ENCODE measurements at places on chromosomes 12 and 14.

DNA sequence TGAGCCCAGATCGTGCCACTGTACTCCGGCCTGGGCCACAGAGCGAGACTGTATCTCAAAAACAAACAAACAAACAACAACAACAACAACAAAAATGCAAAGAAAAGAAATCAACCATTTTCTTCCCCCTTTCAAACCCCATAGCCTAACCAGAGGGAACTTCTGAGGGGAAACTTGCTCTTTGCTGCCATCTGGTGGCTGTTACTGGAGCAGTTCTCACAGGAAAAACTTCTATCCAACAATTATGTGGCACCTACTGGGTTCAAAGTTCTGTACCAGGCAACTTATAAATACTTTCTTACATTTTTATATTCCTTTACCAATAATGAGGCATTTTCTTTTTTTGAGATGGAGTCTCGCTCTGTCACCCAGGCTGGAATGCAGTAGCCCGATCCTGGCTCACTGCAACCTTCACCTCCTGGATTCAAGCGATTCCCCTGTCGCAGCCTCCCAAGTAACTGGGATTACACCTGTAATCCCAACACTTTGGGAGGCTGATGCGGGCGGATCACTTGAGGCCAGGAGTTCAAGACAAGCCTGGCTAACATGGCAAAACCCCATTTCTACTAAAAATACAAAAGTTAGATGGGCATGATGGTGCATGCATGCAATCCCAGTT is 50.9 kb upstream of the BICDL1 start:
- peak; percentile 40 for DNase-seq

- no peak for DNase-seq
Measured at GRCh38 chr12:72098622-72099021, 160.0 kb downstream of the TPH2 start.

GRCh38 chr14:74425525-74426201 is 347 bp downstream of the SYNDIG1L start:
- DNase-seq, result no peak

- DNase-seq, result no peak
Measured at GRCh38 chr12:2101771-2102170, 49.0 kb downstream of the CACNA1C start.

DNA sequence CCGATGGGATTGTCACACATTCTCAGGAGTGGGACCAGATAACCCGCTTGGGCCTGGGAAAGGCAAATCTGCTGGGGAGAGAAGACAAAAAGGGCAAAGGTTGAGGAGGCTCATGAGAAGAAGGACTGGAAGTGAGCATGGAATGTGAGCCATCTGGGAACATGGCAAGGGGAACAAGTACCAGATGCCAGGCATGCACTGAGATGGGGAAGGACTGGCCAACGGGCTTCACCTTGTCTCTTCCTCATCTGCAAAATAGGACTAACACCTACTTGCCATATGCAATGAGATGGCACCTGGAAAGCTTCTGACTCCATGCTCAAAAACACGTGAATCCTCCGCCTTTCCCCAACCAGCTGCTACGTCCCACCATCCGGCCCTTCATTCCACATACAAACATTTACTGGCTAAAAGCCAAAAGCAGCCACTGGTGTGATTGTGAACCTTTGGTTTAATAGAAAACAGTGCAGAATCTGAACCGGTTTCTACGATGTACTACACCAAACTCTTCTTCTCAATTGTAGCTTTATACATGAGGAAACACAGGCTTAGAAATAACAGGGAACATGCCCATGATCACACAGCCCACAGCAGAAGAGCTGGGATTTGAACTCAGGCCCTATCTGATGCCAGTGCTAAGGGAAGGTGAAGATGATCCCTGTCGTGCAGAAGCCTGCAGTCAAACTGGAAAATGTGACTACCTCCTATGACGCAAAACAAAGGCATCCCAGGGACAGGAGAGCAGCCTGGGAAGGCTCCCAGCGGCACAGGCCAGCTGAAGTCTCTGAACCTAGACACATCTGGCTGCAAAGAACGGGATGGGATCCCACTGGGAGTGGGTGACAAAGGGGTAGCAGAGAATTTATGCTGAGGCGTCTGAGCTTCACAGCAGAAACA is 112.1 kb downstream of the TTC7B start:
- no peak for DNase-seq

GRCh38 chr14:68473794-68474193 is 319.1 kb downstream of the ZFP36L1 start:
- no peak for DNase-seq

- no peak for DNase-seq
Measured at GRCh38 chr14:89544636-89545301, 127.7 kb upstream of the FOXN3 start.

DNA sequence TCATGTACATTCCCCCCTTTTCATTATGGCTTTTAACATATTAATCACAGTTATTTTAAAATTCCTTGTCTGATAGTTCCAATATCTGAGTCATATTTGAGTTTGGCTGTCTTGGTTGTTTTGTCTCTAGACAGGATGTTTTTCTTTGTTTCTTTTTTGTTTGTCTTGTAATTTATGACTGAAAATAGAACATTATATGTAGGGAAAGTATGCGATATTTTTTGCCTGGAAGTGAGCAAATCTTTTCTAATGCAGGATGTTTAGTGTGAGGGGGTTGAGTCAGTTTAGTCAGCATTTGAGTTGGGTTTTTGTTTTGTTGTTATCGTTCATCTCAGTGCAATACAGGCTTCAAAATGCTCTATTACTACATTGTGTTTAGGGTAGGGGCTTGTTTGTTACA is 239.7 kb downstream of the SNAPC1 start:
- DNase-seq, result no peak

DNA sequence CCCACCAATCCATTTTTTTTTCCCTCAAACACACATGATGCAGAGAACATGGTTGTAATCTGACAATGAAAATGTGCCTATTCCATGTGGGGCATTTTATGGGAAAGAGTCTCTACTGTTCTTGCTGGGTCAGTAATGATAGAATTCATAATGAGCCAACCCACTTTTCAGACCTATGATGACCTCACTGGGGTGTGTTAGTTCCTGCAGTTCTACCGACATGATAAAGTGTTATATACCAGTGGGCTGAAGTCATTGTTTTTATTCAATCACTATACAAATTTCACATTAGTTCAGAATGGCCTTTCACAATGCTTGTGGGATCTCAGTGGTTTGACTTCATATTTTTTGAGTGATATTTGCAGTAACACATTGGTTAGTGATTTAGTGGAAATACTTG is 47.5 kb downstream of the PPFIBP1 start:
- no peak for DNase-seq

- no peak for DNase-seq
Measured at GRCh38 chr14:72291908-72292688, 359.9 kb downstream of the RGS6 start.

DNA sequence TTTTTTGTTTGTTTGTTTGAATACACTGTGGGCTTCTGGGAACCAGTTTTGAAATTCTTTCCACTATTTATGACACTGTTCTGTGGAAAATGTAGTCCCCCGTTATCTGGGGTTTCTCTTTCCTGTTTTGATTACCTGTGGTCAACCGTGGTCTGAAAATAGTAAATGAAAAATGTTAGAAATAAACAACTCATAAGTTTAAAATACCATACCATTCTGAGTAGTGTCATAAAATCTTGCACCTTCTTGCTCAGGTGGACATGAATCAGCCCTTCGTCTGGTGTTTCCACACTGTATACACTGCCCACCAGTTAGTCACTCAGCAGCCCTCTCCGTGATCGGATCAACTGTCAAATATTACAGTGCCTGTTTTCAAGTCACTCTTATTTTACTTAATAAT is 5.1 kb upstream of the PAPOLA start:
- DNase-seq, result no peak

GRCh38 chr12:122336015-122336946 is 70.0 kb upstream of the VPS33A start:
- DNase-seq, result no peak

- no peak for DNase-seq
Measured at GRCh38 chr12:9114946-9115345, 773 bp downstream of the A2M start.

- DNase-seq, result no peak
Measured at GRCh38 chr14:77761205-77761931, 412 bp upstream of the SNW1 start.

GRCh38 chr14:75542588-75543091 is 20.4 kb downstream of the BATF start:
- no peak for DNase-seq

- no peak for DNase-seq
Measured at GRCh38 chr12:94140556-94140955, 7.8 kb upstream of the PLXNC1 start.

DNA sequence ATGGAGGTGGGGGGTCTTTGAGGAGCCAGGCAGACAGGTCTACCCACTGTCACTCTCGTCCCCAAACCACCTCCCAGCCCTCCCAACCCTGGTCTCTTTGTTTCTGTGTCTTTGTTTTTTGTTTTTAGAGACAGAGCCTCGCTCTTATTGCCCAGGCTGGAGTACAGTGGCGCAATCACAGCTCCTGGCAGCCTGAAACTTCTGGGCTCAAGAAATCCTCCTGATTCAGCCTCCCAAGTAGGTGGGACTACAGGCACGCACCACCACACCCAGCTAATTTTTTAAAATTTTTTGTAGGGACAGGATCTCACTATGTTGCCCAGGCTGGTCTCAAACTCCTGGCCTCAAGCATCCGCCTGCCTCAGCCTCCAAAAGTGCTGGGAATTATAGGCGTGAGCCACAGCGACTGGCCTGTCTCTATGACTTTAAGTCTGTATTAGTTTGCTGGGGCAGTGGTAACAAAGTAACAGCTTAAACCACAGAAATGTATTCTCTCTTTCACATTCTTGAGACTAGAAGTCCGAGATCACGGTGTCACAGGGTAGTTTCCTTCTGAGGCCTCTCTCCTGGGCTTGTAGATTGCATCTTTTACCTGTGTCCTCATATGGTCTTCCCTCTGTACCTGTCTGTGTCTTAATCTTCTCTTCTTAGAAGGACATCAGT is 26.1 kb downstream of the DTX1 start:
- DNase-seq, result no peak

DNA sequence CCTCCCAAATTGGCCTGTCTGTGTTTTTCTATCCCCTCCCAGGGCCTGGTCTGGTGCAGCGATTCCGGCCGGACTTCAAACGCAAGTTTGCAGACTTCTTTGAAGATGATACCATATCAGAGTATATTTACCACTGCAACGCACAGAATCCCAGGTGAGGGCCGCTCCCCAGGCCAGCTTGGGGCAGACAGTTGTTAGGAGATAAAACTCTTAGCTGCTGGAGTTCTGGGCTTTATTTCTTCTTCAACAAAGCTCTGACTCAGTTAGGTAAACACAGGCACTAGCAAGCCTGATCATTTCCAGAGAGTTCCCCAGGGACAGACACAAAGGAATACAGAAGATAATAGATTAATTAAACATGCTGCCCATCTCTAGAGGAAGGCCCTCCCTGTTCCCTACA is 8.3 kb downstream of the ABHD4 start:
- DNase-seq, result no peak

DNA sequence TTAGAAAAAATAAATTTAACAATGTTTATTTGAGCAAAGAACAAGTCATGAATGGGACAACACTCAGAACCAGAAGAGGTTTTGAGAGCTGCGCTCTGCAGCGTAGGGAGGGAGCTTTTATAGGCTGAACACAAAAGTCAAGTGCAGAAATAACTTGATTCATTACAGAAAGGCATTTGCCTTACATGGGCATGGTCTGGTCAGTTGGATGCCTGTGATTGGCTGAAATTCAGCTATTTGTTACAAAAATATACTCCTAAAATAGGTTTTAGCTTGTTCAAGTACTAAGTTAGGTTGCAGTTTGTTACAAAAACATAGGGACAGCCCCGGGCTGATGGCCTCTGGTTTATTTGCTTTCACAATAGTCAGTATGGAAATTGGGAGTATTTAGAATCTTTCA is 118.0 kb downstream of the NUAK1 start:
- no peak for DNase-seq

DNA sequence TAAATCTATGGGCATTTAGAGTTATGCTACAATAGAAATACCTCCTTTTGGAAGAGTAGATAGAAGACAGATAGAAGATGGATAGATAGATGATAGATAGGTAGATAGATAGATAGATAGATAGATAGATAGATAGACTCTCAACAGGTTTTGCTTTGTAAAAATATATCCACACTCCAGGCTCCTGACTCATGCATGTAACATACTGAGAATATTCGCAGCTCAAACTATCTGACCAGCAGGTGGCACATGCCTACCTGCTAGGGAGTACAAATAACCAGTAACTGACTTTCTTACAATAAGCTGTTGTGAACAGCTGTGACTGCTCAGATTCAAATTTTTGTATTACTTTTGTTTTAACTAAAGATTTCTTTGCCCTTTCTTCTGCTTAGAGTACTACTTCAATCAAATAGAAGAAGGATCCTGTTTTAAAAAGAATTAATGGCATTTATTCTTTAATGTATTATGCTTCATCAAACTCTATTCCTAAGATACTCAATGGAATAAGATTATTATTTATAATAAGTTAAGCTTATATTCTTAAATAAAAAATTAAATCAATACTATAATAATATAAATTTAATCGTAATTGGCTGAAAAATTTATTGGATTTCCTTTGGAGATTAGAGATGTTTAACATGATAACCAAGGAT is 15.8 kb upstream of the CPNE8 start:
- DNase-seq, result peak; percentile 38

DNA sequence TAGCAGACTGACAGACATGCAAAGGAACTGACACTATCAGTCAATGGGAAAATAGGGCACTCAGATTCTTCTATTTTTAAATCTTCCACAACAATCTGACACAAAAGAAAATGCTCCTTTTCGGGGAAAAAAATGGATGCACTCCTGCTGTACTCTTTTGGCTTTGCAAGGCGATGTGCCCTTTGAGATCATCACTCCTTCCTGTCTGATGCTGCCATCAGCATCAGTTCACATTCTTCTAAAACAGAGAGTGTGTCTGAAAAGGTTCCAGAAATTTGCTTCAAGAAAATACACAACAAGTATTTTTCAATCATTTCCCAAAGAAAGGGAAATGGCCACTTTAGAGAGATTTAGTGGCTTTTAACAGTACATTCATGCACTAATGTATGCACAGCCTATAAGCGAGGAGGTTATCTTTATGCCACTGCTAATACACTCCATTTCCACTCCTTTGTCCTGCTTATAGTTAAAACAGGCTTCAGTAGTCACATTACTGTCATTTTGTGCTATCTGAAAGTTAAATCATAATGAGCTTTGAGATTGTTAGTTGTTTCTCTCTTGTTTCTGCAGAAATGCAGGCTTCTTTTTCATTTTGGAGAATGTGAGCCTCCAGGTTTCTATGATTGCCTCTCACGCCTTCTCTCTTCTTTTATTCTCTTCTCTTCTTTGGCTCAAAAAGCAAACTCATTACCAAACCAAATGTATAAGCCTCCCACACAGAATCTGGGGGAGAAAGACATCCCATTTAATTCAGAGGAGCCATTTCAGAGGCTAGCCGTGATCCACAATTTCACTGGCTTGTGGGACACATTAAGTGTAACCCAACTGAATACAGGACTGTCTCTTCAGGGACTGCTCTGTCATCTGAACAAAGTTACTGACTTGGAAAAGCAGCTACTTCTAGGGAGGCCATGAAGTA is 110.9 kb upstream of the CCDC196 start:
- no peak for DNase-seq

Measured in omental fat pad (tissue), 4 donors.